Femur (tissue), 1 donor: ENCODE measurements at places on chromosomes 16 and 17.

GRCh38 chr16:65349626-65350025 is 227.8 kb upstream of the CDH11 start:
- DNase-seq = no peak

DNA sequence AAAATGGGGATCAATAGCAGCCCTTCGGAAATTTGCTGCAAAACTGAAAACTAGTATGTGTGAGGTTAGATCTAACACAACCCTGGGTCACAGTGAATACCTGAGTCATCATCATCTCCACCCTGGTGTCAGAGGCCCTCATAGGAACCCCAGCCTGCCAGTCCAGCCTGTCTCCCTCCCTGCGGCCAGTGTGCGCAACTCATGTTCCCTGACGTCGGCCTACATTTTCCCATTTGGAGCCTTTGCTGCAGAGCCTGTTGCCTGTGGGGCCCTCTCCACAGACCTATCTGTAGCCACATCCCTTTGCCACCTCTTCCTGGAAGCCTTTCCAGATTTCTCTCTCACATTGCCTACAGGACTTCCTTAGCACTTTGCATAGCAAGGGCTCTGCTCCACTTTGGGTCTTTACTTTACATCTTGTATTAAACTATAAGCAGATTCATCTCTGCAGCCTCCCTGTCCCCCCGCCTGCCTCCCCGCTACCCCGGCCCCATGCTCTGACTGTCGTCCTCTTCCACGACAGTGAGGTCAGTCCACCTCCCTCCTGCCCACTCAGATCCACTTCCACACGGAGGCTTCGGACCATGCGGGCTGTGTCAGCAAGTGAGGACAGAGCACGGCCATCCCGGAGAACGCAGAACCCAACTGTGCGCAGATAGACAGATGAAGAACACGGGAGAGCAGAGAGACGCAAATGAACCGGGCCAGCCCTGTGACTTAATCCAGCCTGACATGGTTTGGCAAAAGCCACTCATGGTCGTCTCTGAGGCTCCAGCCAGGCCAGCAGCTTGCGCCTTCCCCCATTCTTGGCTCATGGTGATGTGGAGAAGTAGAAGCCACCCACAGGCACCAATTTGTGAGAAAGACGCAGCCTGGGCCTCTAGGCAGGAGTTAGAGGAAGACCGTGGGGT is 31.0 kb downstream of the NGFR start:
- DNase-seq = peak; percentile 75

DNA sequence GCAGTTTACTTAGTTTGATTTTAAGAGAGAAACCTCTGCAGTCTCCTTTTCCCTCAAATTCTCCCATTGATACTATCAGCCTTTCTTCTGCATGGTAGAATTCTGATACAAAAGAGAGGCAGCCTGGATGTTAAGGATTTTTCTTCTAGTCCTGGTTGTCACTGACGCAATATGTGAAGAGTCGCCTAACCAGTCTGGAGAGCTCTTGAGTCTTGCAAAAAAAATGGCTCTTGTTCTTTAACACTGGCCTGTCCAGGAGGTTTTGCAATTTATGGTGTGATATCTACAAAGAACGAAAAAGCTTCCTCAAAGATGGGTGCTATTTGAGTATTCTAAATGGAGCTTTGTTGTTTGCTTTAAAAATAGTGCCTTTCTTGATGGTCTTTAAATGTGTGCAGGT is 28.9 kb downstream of the COX10 start:
- DNase-seq = no peak

GRCh38 chr17:78082988-78083387 is 45.6 kb downstream of the TMC6 start:
- DNase-seq = no peak

DNA sequence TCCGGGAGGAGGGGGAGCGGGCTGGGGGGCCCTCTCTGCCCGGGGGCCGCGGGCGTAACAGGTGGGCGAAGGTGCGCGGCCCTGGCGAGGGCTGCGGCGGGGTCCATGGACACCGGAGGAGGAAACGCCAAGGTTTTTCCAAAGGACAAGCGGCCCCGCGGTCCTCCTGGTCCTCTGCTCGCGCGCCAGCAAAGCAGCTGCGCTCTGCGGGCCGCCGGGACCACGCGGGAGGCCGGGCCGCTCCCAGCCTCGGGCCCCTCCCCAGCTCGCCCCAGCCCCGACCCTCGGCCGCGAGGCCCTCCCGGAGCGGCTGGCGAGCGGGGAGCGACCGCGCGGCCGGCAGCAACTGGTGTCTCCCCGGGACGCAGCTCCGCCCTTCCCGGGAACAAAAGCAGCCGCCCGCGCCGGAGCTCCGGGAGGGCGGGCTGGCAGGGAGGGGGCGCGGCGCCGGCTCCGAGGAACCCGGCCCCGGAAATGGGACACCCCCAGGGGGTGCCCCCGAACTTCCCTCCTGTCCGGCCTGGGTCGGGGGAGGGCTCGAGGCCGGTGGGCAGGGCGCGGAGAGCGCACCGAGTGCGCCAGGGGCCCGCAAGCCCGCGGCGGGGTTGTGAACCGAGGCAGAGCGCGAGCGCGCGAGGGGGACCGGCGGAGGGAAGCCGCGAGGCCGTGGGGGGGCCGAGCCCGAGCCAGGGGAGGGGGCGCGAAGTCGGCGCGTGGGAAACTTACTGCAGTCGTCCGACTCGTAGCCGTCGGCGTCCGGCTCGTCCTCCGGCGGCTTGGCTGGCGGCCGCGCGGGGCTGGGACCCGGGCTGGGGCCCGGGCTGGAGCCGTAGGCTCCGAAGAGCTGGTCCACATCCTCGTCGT is 837 bp downstream of the DOC2B start:
- no peak for DNase-seq

DNA sequence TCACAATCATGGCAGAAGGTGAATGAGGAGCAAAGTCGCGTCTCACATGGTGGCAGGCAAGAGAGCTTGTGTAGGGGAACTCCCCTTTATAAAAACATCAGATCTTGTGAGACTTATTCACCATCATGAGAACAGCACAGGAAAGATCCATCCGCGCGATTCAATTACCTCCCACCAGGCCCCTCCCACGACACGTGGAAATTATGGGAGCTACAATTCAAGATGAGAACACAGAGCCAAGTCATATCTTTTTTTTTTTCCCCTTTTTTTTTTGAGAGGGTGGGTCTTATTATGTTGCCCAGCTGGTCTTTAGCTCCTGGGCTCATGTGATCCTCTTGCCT is 60.0 kb downstream of the RPTOR start:
- DNase-seq = no peak

GRCh38 chr16:63223851-63224250 is 1187.6 kb upstream of the CDH8 start:
- no peak for DNase-seq

DNA sequence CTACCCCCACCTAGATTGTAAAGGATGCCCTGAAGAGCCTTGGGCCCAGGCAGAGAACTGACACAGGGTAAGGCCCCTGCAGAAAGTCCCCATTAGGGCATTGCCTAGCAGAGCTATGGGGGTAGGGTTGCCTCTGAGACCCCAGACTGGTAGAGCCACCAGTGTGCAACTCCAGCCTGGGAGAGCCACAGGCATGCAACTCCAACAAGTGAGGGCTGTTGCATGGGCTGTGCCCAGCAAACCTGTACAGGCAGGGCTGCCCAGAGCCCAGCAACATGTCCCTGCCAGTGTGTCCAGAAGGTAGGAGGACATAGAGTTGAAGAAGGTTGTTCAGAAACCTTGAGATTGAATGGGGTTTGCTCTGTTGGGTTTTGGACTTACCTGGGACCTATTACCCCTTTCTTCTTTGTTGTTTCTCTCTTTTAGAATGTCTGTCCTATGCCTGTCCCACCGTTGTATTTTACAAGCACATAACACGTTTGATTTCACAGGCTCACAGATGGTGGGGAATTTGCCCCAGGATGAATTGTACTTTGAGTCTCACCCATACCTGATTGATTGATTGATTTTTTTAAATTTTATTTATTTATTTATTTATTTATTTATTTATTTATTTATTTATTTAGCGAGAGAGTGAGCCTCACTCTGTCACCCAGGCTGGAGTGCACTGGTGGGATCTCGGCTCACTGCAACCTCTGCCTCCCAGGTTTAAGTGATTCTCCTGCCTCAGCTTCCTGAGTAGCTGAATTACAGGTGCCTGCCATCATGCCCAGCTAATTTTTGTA is 16.4 kb downstream of the SGF29 start:
- no peak for DNase-seq

DNA sequence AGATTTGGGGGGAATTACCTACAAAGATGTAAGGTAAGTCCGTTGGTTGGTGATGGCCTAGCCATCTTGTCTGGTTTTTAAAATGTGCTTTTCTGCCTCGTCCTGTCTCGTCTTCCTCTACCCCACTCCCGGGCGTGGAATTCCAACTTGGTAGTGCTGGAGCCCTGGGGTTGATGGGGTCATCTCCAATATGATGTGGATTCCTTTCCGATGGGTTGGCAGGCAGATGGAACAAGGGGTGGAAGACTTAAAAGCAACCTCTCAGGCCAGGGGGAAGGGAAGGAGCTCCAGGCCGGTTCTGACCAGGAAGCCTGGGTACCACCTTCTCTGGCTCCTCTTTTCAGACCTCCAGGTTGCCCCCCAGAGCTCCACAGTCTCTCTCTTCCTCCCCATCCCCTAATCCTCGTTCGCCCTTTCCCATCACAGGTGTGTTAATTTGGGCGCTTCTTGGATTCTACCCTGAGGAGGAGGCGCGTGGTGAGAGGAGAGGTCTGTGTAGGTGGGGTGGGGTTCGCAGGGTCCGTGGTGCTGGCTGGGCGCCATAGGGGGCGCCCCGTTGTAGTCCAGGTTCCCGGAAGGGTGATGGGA is 5.1 kb upstream of the HOXB2 start:
- no peak for DNase-seq

- no peak for DNase-seq
These were observed 62.1 kb downstream of the ABHD15 start for GRCh38 chr17:29504711-29505110.

GRCh38 chr17:61189968-61190367 is 209.7 kb upstream of the TBX2 start:
- DNase-seq = no peak

DNA sequence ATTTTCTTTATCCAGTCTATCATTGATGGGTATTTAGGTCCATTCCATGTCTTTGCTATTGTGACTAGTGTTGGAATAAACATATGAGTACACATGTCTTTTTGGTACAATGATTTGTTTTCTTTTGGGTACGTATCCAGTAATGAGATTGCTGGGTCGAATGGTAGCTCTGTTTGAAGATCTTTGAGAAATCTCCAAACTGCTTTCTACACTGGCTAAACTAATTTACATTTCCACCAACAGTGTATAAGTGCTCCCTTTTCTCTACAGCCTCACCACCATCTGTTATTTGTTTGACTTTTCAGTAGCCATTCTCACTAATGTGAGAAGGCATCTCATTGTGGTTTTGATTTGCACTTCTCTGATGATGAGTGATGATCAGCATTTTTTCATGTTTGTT is 103.7 kb downstream of the GOSR1 start:
- no peak for DNase-seq
